ENCODE measurements at places on chromosomes 12 and 14.

DNA sequence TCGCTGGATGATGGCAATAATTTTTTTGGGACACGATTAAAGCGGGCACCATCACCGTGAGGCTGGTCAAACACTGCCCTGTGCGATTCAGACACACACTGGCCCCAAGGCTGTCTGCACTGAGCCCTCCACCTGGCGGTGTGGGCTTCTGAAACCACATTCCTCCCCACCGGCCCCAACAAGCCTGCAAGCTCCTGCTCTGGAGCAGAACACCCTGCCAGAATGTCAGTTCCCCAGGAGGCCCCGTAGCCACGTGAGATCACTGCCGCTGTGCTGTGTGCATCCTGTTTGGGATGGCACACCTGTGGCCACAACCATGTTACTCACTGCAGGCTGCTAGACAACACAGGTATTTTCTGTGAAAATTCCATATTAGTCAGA is 7.9 kb downstream of the GSC start:
- no peak for DNase-seq

- no peak for DNase-seq
Observed at GRCh38 chr12:3816266-3816665, 56.9 kb downstream of the PARP11 start.

GRCh38 chr12:3468836-3469235 is 22.2 kb upstream of the PRMT8 start:
- DNase-seq: no peak

GRCh38 chr14:28751467-28752058 is 15.0 kb upstream of the FOXG1 start:
- DNase-seq: peak; percentile 40

GRCh38 chr12:96240656-96241055 is 46.5 kb downstream of the ELK3 start:
- no peak for DNase-seq

DNA sequence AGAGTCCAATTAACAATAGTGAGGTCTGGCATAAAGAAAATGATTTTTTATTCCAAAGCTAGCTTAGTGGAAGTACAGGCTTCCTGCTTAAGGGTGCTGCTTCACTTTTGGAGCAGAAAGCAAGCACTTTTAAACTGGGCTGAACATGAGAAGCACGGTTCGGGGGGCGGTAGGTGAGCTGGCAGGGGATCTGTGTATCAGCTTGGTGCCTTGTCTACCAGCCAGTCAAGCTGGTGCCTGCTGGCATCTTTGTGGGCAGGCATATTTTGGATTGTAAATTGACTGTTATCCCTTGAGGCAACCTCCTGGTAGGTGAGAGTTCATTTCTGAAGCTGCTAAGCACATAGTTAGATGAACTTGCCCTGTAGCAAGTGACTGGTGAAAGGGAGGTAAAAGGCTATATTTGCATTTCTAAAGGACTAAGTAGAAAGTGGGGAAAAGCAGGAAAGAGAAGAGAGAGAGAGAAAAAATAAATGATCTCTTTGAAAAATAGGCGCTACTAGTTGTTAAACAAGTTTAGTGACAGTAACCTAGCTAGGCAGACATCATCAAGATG is 121.1 kb upstream of the SYT10 start:
- DNase-seq: no peak

DNA sequence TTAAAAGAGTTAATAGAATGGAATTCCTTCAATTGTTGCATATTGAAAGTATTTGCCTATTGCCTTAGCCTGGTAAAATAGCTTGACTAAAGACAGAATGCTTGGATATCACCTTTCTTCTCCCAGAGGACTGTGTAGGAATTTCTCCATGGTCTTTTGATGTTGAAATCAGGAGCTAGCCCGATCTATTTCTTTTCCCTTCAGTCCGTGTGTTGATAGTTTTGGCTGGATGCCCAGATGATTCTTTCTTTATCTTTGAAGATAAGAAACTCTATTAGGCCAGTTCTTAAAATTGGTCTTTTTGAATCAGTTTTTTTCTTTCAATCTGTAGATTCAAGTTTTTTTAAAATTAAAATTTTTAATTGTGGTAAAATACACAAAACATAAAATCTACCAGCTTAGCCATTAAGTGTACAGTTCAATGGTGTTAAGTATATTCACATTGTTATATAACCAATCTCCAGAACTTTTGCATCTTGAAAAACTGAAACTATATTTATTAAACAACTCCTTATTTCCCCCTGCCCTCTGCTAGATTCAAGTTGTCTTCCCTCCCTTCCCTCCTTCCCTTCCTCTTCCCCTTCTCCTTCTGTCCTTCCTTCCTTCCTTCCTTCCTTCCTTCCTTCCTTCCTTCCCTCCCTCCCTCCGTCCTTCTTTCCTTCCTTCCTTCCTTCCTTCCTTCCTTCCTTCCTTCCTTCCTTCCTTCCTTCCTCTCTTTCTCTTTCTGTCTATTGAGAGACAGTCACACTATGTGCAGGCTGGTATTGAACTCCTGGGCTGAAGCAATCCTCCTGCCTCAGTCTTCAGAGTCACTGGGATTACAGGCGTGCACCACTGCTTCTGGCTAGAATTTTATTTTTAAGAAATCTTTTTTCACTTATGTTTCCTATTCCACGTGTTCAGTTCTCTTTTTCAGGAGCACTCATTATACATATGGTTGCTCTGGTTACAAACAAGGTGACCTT is 10.1 kb downstream of the LACRT start:
- DNase-seq: no peak

GRCh38 chr12:49698619-49699545 is 8.3 kb downstream of the FMNL3 start:
- DNase-seq: peak; percentile 82

GRCh38 chr14:99272632-99272898 is 568 bp upstream of the BCL11B start:
- DNase-seq: no peak

GRCh38 chr14:54488318-54488645 is 498 bp downstream of the GMFB start:
- DNase-seq: no peak
